Skin of body (tissue), 3 donors: ENCODE measurements at places on chromosomes 12 and 14.

DNA sequence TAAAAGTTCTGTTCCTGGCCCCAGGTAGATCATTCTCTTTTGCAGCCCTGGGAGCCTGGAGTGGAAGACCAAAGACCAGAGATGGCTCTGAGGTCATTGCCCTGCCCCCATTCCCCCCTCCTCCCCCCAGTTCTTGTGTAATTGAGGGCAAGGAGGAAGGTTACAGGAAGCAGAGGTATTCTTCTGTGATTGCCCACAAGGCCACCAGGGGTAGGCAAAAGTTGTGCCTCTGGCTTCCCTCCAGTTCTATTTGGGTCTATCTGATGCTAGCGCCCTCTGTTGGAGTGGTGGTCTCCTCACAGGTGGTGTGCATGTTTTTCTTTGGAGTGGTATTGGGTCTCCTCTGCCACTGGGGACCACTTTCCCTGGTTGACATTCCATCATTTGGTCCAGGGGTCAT, 41.2 kb upstream of the CRY1 start:
- DNase-seq: no peak

- DNase-seq: no peak
Observed at GRCh38 chr14:52950410-52950897, 396 bp downstream of the FERMT2 start.

GRCh38 chr12:113191227-113191626, 5.7 kb downstream of the RITA1 start:
- DNase-seq: no peak

DNA sequence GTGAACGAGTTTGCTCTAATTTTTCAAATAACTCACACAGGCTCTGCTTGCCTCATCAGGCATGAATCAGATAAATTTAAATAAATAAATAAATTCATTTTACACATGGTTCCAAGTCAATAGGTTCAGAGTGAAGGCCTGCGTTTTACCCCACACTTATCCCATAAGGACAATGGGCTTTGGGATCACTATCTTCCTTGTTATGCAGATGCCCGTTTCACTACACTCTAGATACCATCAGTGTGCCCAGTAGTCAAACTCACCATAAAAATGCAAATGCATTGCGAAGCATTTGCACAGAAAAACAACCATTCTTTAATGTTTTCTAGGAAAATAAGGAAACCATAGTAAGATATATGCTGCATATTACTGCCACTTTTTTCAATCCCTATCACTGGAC, 155.9 kb upstream of the CCDC196 start:
- DNase-seq: no peak

GRCh38 chr12:71755146-71755892, 656 bp downstream of the RAB21 start:
- no peak for DNase-seq

- no peak for DNase-seq
Observed at GRCh38 chr12:57450057-57450456, 5.0 kb upstream of the INHBE start.

- DNase-seq: no peak
Observed at GRCh38 chr12:108564724-108565123, 2.3 kb downstream of the ISCU start.

DNA sequence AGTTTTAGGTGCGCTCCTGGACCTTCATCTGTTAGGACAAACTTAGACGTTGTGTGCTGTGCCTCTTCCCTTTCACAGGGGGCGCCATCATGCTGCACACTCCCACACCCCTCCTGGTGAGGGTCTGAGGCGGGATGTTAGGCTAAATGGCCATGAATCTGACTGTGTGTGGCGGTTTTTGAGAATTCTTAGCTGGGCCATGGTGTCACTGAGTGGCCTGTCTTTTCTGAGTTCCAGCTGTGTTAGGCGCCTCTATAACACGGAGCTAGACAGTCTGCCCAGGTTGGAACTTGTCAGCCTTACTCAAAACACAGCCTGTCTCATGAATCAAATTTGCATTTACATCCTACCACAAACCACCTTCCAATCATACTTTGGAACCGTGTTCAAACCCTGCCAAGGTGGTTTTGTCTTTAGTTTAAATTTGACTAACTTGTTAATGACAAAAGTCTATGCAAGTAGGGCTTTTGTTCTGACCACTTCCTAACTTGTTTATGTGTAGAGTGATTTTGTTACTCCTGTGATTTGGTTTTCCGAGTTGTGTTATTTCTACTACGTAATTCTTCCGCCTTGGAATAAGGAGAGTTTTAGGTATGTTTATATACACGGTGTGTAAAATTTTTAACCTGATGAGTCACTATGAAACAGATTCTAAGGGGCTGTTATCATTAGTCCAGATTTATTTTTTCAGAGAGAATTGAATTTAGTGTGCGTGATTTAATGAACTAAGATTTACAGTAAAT, 19.6 kb downstream of the ACVR1B start:
- no peak for DNase-seq

- no peak for DNase-seq
Observed at GRCh38 chr12:109596418-109597244, 23.0 kb downstream of the MVK start.

DNA sequence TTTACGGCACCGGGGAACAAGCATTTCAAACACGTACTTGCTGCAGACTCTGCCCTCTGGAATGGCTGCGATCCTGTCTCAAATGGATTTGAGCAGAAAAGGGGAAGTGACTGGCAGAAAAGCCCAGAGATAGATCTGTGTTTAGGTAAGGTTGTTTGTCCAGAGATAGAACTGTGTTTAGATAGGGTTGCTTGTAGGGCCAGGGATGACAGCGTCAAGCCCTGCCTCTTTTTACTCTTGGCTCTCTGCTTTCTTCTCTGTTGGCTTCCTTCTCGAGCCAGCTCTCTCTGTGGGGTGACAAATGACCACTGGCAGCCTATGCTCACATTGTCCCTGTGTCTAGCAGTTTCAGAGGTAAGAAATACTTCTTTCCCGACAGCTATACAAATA, 11.4 kb downstream of the DGLUCY start:
- no peak for DNase-seq

- no peak for DNase-seq
Observed at GRCh38 chr12:28237423-28237822, 47.2 kb downstream of the CCDC91 start.

GRCh38 chr14:54435500-54435981, 5.6 kb downstream of the CNIH1 start:
- DNase-seq: no peak

- no peak for DNase-seq
Observed at GRCh38 chr12:6367065-6367968, 8.0 kb downstream of the SCNN1A start.

DNA sequence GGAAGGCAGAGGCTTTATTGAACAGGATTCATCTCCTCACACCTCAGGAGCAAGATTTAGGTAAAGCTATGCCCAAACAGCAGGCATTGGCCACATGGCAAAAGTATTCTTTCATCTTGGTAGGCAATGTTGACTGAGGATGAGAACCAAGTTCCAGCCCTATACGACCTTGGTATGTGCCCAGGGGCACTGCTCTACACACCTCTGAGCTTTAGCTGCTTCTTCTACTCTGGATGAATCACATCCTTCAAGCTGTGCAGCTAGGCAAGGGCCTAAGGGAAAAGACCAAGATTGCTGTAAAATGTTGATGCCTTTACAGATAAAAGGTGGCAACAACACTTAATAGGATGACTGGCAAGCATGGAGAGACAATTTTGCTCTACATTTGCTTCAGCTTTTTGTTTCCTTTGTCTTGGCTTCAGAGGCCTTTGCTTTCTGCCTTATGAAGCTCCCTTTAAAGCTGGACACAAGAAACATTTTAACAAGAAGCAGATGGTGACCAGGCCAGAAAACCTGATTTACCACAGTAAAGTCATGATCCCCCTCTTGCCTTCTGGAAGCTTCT, 183.3 kb upstream of the KITLG start:
- no peak for DNase-seq
